ENCODE measurements at places on chromosomes 4 and X. TPM values are rescaled to one million over a fixed set of nuclear protein-coding genes. Genes with fewer than 3 reads are reported as not detected.

Gene LRP2BP
- not detected for total RNA-seq

Gene TEX13B
- total RNA-seq = not detected

Gene SLC16A2
- 44.8 TPM for total RNA-seq

Gene CT45A1
- not detected for total RNA-seq

Gene SPARCL1
- total RNA-seq = 7.5 TPM

Data from pericardium fibroblast (primary cell).